T47D (cell line): ENCODE measurements at places on chromosomes 2 and 18.

DNA sequence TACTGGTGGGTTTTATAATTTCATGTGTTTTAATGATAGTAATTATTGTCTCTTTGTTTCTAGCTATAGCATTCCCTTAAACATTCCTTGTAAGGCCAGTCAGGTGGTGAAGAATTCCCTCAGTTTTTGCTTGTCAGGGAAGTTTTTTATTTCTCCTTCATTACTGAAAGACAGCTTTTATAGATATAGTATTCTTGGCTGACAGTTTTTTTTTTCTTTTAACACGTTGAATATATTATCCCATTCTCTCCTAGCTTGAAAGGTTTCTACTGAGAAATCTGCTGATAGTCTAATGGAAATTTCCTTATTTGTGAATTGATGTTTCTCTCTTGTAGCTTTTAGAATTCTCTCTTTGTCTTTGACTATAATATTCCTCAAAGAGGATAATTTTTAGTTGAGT, 46.8 kb downstream of the ASB1 start:
- DNase-seq: no peak

DNA sequence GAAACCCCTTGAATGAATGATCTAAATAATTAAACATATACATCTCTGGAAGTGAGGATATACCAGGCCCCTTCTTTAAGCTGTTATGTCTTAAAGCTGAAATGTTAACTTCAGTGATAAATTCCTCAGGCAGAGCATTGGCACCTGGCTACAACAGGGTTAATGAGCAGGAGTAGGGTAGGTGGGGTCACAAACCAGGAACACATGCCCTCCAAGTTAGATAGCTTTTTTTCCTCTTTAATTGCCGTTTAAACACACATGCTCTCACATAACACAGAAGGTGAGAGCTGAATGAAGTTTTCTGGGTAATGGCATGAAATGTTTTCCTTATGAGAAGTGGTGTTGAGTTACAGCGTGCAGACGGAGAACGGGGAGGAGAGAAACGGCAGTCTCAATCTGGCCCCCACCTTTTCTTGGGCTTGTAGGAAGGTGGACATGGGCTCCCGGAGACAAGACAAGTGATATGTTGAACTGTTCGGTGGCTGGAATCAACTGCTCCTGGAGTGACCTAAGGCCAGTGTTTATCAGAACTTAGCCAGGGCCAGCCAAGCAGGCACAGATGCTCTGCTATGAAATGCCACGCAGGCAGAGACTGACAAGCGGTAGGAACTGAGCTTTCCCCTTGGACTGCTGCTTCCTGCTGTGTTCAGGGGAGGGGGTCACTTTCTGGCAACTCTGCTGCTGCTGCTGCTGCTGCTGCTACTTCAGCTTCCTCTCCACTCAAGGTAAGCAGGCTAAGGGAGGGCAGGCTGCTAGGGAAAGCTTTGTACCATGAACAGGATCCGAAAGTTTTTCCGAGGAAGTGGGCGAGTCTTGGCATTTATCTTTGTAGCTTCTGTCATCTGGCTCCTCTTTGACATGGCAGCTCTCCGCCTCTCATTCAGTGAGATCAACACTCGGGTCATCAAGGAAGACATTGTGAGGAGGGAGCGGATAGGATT, at the start of gene GALNT5:
GALNT5 (plus strand) TSS at position 394 of the 941 bp plus-strand sequence; CDS start at position 772, 378 bp downstream.
- no peak for DNase-seq

DNA sequence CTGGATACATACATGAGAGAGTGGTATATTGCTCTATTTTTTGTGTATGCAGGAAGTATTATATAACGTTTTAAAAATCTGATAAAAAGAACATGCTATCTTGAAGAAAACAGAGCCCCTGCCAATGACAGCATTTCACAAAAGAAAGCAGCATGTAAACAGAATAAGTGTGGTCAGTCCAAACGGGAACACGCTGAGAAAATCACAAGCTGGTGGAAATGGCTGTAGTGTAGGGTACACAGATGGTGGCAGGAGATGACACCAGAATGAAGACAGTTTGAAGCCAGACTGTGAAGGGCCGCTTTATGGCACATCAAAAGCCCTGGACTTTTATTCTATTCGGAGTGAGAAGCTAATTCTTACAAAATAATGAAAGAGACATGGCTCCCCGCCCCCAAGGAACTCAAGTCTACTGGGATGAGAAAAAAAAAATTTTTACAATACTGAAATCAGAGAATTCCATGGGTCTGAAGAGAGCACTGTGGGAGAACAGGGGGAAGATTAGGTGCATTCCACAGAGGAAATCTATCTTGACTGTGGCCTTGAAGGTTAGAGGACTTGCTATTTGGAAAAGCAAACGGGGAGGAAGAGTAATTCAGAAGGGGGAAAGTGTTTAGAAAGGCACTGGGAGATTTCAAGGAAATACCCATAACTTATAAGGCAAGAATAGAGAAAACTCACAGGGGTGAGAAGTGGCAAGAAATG, 217.7 kb upstream of the SMAD7 start:
- DNase-seq: no peak

DNA sequence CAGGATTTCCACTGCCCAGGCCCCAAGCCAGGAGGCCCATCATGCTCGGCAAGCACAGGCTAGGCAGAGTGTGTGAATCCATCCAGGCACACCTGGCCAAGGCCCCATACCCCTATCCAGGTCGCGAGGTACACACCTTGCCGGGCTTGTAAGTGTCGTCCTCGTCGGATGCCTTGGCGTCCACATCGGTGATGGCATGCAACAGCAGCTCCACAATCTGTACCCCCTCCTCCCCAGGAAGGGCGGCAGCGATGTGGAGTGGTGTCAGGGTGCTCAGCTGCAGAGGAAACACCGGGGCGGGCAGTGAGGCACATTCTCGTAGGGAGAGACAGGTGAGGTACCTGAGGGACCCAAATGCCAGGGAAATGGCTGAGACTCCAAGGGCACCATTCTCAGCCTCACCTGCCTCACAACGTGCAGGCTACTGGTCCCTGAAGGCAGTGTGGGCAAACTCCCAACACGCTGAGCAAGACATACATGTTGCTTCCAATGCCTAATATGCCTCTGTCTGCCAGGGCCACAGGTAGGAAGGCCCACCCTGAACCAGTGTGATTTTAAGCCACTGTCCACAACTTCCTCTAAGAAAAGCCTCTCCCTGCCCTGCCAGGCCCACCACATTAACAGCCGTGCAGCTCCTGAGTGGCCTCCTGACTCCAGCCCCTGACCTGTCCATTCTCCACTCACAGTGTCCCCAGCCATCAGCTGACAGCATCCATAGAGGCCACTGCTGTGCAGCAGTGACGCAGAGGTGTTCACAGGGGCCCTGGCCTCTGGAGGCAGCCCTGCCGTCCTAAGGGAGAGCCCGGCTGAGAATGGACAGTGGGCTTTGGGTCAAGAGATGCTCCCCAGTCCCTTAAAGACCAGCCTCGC, 44.9 kb downstream of the ANKMY1 start:
- no peak for DNase-seq

- DNase-seq: no peak
Observed at GRCh38 chr2:142425551-142425950, 294.7 kb upstream of the LRP1B start.

GRCh38 chr2:222750533-222750932, 79.1 kb downstream of the MOGAT1 start:
- no peak for DNase-seq

DNA sequence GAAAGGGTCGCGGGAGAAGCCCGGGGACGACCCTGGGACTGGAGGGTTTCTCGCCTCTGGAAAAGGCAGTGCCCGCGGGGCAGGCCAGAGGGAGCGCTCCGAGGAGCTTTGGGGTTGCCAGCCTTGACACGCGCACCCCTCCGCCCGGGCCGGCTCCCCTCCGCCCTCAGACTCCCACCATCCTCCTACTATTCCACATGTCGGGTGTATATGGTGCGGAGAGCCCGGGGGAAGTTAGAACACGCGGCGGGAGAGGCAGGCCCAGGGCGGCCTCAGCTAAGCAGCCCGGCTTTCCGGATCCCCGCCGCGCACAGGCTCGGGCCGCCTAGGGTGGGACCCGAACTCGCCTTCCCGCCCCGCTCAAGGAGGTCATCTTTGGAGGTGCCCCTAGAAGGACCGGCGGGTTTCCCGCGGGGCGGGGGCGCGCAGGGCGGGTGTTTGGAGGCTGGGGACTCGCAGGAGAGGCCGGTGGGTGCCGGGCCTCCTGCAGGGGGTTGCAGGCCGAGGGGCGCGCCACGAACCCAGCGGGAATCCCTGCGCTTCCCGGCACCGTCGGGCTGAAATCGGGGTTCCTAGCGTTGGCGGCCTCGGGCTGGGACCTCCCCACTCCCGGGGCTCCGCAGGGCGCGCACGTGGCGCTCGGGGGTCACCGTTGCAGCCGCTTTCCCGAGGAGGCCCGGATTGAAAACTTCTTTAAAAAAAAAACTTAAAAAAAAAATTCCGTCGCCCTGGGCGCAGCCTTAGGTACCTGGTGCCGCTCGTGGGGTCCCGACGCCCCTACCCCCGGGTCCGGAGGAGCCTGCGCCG, 3.7 kb downstream of the NFATC1 start:
- DNase-seq: no peak

DNA sequence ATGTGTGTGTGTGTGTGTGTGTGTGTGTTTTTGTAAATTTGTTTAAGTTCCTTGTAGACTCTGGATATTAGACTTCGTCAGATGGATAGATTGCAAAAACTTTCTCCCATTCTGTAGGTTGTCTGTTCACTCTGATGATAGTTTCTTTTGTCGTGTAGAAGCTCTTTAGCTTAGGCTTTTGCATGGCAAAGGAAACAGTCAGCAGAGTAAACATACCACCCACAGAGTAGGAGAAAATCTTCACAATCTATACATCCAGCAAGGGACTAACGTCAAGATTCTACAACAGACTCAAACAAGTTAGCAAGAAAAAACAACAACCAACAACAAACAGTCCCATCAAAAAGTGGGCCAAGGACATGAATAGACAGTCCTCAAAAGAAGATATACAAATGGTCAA, 336.7 kb upstream of the ATP5MC3 start:
- no peak for DNase-seq

DNA sequence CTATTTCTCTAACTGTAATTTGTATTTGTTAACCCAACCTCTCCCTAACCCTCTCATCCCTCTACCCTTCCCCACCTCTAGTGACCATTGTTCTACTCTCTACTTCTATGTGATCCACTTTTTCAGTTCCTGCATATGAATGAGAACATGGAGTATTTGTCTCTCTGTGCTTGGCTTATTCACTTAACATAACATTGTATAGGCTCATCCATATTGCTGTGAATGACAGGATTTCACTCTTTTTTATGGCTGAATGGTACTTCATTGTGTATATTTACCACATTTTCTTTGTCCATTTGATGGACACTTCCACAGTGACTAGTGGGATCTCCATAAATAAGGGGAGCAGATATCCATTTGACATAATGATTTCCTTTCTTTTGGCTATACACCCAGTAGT, 103.7 kb downstream of the PLEKHM3 start:
- DNase-seq: no peak

DNA sequence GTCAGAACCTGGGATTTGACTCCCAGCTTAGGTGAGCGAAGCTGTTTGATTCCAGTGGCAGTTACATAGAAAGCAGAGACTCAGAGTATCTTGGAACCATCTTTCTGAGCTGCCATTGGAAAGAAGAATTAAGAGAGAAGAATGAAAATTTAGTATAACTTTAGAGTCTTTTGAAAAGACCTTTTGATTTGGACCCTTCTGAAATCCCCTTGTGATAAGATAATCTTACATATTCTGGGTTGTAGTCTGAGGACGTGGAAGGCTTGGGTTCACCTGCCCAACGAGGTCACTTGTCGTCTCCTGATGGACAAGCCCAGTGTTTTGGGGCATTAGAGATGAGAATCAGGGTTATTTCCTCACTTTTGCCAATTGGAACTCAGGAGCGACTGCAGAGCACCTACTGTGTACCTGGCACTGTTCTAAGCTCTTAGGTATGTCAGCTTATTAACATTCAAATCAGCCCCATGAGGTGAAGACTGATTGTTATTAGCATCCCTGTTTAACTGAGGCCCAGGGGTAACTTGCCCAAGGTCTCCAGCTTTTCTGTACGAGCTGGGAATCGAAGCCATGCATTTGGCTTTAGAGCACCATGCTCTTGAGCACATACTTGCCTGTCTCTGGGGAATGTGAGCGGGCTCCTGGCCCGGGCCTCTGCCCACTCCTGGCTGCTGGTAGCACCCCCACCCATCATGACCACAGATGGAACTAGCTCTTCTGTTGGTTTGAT, 2.9 kb downstream of the HK2 start:
- no peak for DNase-seq

DNA sequence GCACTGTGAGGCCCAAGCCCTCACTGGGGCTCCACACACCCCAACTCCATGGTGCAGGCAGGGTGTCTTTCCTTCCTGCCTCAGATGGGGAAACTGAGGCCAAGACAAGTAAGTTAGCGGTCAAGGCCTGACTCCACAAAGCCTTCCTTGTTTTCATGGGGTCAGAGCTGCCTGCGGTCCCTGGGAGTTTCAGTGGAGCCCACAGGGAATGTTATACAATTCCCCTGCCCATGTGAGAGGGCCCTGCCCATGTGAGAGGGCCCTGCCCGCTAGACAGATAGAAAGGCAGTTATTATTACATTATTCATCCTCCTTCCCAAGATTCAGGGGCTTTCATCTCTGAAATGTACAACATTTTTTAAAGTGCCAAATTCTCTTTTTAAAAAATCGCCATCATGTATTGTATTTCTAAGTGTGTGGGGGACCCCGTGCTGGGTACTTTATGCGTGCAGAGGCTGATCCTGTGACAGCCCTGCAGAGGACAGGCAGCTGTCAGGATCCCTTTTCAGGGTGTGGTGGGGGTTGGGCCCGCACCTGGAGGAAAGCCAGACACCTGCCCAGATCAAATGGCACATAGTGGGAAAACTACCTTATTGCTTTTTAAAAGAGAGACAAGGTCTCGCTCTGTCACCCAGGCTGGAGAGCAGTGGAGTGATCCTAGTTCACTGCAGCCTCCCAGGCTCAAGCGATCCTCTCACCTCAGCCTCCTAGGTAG, 23.4 kb downstream of the FBLN7 start:
- no peak for DNase-seq

- no peak for DNase-seq
Observed at GRCh38 chr18:10312326-10313015, 142.0 kb upstream of the APCDD1 start.
